ENCODE measurements at places on chromosomes 11 and 22.

- no peak for DNase-seq
Measured at GRCh38 chr11:1880746-1881441, 10.8 kb downstream of the PRR33 start.

GRCh38 chr11:72739240-72740059 lies 12.8 kb downstream of the ARAP1 start:
- no peak for DNase-seq

GRCh38 chr11:68012843-68013610 lies 2.9 kb downstream of the ALDH3B1 start:
- DNase-seq, result no peak

DNA sequence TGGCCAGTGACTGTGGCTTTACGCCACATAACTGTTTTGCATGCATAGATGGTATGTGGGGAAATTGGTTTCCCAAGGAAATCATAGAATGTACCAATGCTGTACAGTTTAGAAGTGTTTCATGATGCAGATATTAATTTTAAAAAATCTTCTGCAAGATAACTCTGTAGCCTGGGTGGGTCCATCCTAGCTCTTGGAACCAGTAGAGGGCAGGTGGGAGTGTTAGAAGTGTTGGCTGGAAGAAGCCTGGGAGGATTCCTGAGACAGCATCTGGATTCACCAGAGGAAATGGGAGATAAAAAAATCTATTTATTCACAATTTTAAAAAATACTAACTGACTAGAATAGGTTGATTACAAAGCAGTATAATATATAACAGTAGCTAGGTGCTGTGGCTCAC lies 139.9 kb upstream of the GRIA4 start:
- no peak for DNase-seq

- no peak for DNase-seq
Measured at GRCh38 chr11:10375280-10375971, 70.6 kb downstream of the ADM start.

DNA sequence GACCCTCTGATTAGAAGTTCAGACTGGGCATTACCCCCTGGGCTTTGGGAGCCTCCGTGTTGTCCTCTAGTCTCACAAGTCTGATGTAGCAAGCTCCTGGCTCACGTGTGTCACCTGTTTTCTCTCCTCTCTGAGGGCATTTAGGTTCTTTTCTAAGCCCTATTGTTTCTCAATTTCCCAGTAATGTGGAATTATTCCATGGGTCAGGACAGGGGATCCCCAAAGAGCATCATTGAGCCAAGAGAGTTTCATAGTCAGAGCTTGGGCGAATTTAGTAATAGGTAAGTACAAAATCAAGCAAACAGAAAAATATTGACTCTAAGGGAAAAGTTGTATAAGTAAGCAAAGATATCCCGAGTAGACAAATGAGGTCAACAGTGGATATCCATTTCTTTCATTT lies 57.3 kb downstream of the PPP6R2 start:
- DNase-seq, result no peak

DNA sequence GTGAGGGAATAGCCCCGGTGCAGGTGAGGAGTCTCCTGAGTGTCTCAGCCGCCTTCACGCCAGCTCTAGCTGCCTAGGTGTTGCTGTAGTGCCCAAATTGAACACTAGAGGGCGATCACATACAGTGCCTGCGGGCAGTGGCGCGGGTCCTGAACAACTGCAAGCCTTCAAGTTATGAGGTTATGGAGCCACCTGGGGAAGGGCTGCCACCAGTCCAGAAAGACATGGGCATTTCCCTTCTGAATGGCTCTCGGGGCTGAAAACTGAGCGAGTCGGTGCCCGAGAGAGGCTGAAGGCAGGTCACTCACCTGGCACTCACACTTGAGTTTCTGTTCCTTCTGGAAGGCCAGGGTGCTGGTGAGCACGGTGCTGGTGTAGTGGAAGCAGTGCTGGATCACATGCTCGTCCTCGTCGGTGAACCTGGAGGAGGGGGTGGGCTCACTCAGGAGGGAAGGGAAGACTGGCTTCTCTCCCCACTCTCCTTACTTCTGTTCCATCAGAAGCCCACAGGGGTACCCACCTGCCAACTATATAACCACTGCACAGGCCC lies 88.4 kb downstream of the PDE2A start:
- no peak for DNase-seq

GRCh38 chr22:35572556-35572955 lies 31.9 kb downstream of the RASD2 start:
- no peak for DNase-seq

GRCh38 chr11:65944767-65945166 lies 513 bp upstream of the TSGA10IP start:
- DNase-seq, result no peak

- no peak for DNase-seq
Measured at GRCh38 chr22:44347080-44347479, 34.3 kb upstream of the SHISAL1 start.

- DNase-seq, result no peak
Measured at GRCh38 chr11:75891947-75892739, 77.1 kb downstream of the UVRAG start.

- no peak for DNase-seq
Measured at GRCh38 chr11:13335319-13335718, 57.7 kb downstream of the BMAL1 start.

DNA sequence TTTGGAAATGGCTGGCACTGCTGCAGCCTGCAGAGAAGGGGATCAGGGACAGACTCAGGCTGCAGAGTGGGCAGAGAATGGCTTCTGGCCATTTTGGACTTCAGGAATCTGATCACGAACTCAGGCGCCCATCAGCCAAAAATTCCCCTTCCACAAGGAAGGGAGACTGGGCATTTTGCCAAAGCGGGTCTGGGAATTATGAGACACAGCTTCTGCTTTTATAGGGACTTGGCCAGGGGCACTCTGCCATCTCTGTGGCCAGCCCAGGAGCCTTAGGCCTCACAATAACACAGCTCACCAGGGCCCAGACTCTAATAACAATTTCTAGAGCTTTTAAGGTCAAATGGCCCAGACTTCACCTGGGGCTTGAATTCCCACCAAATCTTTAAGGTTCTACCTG lies 74.7 kb downstream of the CHST1 start:
- DNase-seq, result no peak

GRCh38 chr22:20881231-20881630 lies 22.4 kb downstream of the SNAP29 start:
- no peak for DNase-seq

GRCh38 chr11:66861038-66861773 lies 4.3 kb downstream of the LRFN4 start:
- no peak for DNase-seq

DNA sequence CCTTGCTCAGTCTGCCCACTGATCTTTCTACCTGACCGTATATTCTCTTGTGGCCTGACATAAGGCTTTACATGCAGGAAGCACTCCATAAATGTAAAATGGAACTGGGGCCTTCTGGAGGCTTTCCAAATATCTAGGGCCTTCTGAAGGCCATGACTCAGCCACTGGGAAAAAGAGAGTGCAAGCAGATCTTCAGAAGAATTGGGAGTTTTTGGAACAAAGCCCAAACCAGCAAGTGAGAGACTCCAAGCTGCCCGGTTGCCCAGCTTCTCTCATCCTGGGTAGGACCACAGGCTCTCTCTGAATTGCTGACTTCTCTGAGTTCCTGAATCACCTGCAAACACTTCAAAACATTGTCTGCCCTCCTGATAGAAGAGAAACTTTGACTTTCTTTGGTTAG lies 107.9 kb upstream of the BMAL1 start:
- DNase-seq, result no peak

- DNase-seq, result no peak
Measured at GRCh38 chr11:61574611-61575010, 6.3 kb downstream of the SYT7 start.

DNA sequence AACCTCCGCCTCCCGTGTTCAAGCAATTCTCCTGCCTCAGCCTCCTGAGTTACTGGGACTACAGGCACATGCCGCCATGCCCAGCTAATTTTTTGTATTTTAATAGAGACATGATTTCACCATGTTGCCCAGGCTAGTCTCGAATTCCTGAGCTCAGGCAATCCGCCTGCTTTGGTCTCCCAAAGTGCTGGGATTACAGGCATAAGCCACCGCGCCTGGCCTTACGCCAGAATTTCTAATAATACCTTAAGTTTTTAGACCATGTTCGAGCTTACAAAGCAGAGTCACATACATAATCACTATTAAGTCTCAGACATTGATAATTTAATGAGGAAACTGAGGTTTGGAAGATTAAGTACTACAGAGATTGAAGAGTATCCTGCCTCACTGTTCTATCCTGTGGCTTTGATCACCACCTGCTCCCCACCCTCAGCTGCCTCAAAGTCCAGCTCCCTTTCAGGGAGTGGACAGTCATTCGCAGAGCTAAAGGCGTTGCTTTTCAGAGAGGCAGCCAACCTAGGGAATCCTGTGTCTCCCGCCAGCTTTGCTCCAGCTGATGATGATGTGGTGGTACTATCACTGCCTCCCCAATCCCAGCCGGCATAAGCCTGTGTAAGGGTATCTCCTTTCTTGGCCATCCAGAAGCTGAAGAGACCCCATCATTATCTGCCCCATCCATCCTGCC lies 7.7 kb downstream of the UBASH3B start:
- no peak for DNase-seq

GRCh38 chr22:28442711-28443525 lies 236.7 kb downstream of the TTC28 start:
- no peak for DNase-seq

- no peak for DNase-seq
Measured at GRCh38 chr22:24550028-24550901, 4.7 kb downstream of the GUCD1 start.

DNA sequence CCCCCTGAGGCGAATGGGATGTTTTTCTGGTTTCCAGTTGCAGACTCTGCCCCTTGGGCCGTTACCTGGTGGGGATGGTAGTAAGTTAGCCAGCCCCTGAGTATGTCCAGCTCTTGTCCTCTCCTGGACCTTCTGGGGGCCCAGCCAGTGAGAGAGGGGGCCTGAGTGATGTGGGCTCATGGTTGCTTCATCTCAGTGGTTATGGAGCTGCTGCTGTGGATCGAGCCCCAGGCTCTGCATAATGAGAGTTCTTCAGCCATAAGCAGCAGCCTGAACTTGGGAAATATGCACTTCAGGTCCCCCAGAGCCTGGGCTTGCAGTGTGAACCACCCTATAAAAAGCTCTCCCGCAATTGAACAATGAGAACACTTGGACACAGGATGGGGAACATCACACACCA lies 5.9 kb downstream of the TMPRSS13 start:
- DNase-seq, result no peak
